Bone marrow (tissue), 2 donors: ENCODE measurements at places on chromosomes 4 and X.
A peak's percentile ranks its signal among the peaks of the same experiment; 100 is the strongest.

DNA sequence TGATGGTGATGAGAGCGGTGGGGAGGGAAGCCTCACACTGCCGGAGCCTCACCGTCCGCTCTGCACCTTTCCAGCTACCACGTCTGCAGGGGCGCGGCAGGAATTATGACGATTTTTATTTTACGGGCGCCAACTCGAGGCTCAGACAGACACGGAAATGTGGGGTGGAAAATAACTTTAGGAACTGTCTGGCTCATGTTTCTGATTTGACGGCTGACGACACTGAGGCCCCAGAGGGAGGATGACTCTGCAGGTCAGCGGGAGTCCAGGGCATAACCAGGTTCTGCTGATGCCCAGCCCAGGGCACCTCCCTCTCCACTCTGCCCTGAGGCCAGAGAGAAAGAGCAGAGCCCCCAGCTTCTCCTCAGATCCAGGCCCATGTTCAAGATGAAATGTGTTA lies 43.9 kb downstream of the C4orf50 start:
- no peak for DNase-seq

- no peak for DNase-seq
Observed at GRCh38 chrX:45208121-45208856, 7.6 kb upstream of the DIPK2B start.

GRCh38 chrX:76454456-76454927 lies 27.0 kb downstream of the MAGEE1 start:
- no peak for DNase-seq

DNA sequence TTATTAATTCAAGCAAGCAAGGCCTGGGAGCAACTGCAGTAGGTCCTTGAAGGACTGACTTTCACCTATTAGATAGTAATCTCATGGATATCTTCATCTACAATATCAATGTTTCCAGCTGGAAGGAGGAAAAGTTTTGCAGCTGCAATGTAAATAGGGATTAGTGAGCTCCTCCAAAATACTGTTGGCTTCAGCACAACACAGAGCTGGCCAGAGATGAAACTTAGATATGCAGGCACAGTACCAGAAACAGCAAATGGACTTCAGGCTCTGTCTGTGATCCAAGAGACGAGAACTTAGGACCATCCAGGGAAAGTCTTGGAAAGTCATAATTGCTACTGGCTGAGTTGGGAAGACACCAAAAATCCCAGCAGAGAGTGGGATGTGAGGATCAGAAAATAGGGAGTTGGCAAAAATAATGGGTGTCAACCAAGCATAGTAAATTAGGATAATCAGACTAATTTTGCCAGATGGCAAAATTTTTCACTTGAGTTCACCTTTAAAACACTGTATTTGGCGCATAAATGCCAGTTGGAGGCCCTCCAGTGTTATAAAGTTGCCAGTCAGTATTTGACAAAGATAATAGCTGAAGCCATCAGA lies 57.5 kb downstream of the PARM1 start:
- DNase-seq = no peak

DNA sequence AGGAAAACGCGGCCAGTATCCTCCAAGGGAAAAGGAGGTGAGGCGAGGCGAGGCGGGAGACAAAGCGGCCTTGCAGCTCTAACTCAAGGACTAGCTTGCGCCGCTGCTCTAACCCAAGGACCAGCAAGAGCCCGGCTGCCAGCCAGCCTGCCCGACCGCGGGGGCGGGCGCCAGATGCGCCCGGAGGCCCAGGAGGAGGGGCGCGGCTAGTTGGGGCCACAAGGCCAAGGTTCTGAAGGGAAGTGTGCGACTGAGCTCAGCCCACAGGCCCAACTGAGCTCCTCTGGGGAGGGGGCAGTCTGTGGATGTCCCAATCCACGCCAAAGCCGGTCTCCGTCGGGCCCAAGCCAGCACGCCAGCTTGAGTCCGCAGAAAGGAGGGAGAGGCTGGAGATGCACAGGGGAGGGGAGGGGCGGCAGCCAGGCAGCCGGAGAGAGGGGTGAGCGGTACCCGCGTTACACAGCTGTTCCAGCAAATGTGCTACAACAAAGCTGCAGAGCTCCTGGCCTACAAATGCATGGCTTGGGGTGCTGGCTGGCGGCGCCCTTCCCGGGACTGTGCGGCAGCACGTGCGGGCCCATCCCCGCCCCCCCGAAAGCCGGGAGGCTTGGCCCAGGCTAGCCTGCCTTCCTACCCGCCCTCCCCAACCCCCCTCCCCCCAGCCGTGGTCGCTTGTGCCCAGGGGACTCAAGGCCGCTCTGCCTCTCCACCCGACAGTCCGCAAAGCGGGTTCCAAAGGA lies 637 bp downstream of the AMER1 start:
- peak; percentile 19 for DNase-seq

- no peak for DNase-seq
Observed at GRCh38 chr4:117577686-117578311, 456.5 kb upstream of the NDST3 start.

GRCh38 chr4:2257361-2258081 lies 4.4 kb downstream of the MXD4 start:
- no peak for DNase-seq

DNA sequence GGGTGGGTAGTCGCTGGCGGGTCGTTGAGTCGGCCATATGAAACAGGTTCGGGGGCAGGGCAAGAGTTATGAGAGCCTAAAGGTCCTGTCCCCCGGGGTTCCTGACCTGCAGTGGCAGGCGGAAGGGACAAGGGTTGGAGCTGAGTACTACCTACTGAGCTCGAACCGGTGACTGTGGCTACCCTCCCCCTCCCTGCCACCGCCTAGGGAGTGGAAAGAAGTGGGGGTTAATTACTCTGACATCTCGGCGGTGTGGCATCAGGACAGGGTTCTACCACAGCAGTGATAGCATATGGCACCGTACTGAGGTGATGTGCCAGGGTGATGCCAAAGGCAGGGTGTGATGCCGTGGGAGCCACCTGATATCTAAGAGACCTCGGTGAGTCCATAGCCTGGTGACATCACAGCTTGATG lies 307 bp downstream of the ATG4A start:
- no peak for DNase-seq

DNA sequence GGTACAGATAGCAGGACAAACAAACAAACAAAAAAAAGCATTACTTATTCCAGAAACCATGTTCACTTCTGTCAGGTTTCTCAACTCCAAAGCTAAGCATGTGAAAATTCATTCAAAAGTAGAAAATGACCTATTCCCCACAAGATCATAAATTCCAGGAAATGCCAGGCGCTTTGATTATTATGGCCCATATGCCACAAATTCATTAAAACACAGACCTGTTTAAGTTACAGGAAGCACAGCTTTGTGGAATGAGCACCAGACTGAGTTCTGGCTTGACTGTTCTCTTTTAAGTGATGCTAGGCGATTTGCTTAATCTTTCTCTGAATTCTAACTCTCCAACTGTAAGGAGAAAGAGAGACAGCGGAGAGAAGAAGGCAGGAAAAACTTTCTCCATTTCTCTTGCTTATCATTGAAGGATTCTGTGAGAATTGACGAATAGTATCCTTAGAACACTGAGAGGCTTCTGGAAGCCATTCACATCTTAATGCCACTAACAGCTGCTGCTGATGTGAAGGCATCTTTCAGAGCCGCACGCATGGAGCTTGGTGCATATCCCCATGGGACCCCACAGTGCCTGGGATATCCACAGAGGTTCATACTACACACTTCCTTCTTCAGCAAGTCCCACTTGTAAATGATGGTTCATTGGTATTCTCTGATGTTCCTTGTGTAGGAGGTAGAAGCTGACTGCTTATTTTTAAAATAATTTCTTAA lies 138.0 kb downstream of the ZNF674 start:
- DNase-seq = no peak

GRCh38 chr4:125432078-125432477 lies 117.3 kb downstream of the FAT4 start:
- DNase-seq = no peak

DNA sequence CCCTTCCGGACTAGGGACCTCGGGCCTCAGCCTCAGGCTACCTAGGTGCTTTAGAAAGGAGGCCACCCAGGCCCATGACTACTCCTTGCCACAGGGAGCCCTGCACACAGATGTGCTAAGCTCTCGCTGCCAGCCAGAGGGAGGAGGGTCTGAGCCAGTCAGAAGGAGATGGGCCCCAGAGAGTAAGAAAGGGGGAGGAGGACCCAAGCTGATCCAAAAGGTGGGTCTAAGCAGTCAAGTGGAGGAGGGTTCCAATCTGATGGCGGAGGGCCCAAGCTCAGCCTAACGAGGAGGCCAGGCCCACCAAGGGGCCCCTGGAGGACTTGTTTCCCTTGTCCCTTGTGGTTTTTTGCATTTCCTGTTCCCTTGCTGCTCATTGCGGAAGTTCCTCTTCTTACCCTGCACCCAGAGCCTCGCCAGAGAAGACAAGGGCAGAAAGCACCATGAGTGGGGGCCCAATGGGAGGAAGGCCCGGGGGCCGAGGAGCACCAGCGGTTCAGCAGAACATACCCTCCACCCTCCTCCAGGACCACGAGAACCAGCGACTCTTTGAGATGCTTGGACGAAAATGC lies at the start of gene WAS:
TSS of gene WAS (plus strand) at position 389 of the 572 bp plus-strand sequence. CDS start at position 444, 55 bp downstream.
- peak; percentile 16 for DNase-seq

- DNase-seq = no peak
Observed at GRCh38 chrX:50978920-50979682, 68.6 kb downstream of the BMP15 start.

- DNase-seq = no peak
Observed at GRCh38 chr4:86848136-86848535, 1.0 kb downstream of the SLC10A6 start.

DNA sequence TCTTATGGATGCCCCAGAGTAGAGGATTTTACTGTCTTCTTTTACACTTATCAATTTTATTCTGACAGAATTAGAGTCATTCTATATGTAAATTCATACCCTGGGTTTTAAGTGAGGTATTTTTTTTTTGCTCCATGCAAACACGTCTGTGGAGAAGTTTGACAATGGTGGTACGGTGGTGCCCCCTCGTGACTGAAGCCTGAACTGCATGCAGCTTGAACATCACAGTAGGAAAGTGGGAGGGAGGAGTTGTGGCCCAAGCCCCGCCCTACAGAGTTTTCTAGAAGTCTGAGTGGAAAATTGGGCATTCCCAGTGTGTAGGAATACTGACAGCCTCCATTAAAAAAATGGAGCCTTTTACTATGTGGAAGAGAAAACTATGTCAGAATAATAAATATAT lies 73.3 kb upstream of the RAB40AL start:
- peak; percentile 13 for DNase-seq

- DNase-seq = no peak
Observed at GRCh38 chr4:23857367-23857959, 32.4 kb downstream of the PPARGC1A start.

DNA sequence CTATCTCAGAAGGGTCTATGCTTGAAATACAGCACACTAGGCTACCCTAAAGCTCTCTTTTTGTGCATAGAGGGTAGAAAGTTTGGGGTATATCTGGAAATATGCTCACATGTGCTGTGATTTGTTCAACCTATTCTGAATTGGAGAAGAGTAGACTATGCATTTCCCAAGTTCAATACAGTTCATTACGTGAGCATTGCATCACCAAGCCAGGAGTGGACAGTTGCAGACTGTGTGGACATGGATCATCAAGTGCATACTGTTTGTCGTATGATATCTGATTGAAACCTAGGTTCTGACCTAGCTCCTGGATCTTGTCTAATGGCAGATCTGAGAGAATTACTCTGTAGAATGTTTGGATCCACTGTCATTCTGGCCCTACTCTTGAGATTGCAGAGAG lies 161.1 kb downstream of the FRAS1 start:
- no peak for DNase-seq

DNA sequence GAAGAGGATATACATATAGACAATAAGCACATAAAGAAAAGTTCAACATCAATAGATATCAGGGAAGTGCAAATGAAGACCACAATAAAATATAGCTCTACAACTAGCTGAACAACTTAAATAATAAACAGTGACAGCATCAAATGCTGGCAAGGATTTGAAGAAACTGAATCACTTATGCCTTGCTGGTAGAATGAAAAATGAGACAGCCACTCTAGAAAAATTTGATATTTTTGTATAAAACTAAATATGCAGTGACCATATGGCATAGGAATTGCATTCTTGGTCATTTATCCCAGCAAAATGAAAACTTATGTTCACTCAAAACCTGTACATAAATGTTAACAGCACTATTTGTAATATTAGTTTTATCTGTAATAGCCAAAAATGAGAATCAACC lies 1102.0 kb downstream of the C4orf33 start:
- DNase-seq = no peak

GRCh38 chr4:75841641-75842520 lies 60.4 kb downstream of the PPEF2 start:
- no peak for DNase-seq

DNA sequence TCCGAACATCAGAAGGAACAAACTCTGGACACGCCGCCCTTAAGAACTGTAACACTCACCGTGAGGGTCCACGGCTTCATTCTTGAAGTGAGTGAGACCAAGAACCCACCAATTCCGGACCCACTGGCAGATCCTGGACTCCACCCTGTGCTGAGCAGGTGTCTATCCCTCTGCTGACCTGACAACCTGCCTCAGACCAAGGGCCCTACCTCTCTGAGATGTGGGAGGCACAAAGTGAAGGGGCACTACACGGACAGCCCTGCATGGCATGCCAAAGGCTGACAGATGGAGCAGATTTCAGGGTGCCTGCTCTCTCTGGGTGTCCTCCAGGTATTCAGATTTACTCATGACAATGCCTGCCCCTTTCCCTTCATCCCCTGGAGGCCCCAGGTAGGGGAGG lies 14.0 kb upstream of the HSFX1 start:
- DNase-seq = no peak

DNA sequence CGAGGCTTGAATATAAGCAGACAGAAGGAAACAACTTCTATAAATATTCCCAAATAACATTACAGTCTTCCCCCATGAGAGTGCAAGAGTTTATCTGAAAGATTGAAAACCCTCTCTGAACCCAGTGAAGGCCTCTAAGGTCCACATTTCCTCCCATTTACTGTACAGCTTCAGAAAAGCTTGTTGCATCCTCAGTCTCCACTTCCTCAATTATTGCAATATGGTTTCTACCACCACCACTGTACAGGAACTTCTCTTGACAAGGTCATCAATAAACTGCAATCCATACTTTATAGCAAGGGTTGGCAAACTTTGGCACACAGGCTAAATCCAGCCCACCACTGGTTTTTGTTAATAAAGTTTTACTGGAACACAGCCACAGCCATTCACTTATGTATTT lies 239.0 kb downstream of the THOC2 start:
- DNase-seq = no peak

- DNase-seq = no peak
Observed at GRCh38 chr4:11537846-11538245, 109.2 kb upstream of the HS3ST1 start.

- no peak for DNase-seq
Observed at GRCh38 chr4:112674376-112674775, 37.4 kb downstream of the LARP7 start.
